ENCODE measurements at places on chromosomes 4 and X. TPM values are rescaled to one million over a fixed set of nuclear protein-coding genes. Genes with fewer than 3 reads are reported as not detected.

- DNase-seq, result no peak
Measured at GRCh38 chrX:9352694-9353411, 112.0 kb upstream of the TBL1X start.

DNA sequence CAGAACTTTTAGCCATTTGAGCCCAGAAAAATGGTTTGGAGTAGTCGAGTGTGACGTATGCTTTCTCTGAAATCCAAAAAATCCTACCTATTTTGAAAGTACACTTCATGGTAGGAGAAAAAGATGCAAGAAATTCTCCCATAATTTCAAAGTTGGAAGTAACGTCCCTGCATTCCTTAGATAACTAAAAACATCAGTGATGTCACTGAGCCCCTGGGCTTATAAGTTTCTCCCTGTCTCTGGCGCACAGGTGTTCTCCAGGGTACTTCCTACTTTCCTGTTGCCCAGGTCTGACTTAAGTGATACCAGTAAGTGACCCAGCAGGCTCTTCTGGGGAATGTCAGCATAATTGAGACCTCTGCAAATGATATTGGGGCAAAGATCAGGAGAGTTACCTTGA lies 90.5 kb upstream of the WDR1 start:
- DNase-seq, result no peak

DNA sequence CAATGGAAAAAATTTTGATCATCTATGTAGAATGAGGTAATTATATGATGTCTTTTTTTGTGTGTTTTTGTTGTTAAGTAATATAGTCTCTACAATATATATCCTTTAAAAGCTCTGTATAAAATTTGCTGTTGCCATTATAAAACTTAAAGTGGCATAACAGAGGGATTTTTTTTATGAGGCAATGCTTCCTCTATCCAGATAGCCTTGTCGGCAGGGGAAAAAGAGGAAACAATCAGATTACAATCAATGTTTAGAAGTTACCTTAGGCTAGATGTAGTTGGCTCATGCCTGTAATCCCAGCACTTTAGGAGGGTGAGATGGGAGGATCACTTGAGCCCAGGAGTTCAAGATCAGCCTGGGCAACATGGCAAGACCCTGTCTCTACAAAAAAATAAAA lies 86.8 kb downstream of the DIAPH2 start:
- no peak for DNase-seq

RRH gene
- polyA plus RNA-seq, result not detected

SLC6A14 gene
- polyA plus RNA-seq, result not detected
